Osteoblast (primary cell): ENCODE measurements at places on chromosomes 11 and 22. TPM values are rescaled to one million over a fixed set of nuclear protein-coding genes. Genes with fewer than 3 reads are reported as not detected.

PNPLA3 gene
- total RNA-seq: 8.3 and 14.1 TPM in 2 replicates

HPX gene
- total RNA-seq: 0.59 and 1.1 TPM in 2 replicates

CD248 gene
- 103 and 107 TPM in 2 replicates for total RNA-seq

MS4A1 gene
- total RNA-seq: not detected in 2 replicates
